Endothelial cell of coronary artery (primary cell): ENCODE measurements at places on chromosomes 2 and 18. TPM values are rescaled to one million over a fixed set of nuclear protein-coding genes. Genes with fewer than 3 reads are reported as not detected.

TRIM43 gene
- not detected in 2 replicates for total RNA-seq

CCDC141 gene
- 0.09 TPM in 1 of 2 replicates, not detected in the other for total RNA-seq

CYS1 gene
- 0.09 and 0.19 TPM in 2 replicates for total RNA-seq

MAPK4 gene
- under 0.01 TPM in 1 of 2 replicates, not detected in the other for total RNA-seq
